Anterior cingulate cortex (tissue), 58 donors: ENCODE measurements at places on chromosomes 3 and 15.
A peak's percentile ranks its signal among the peaks of the same experiment; 100 is the strongest.

DNA sequence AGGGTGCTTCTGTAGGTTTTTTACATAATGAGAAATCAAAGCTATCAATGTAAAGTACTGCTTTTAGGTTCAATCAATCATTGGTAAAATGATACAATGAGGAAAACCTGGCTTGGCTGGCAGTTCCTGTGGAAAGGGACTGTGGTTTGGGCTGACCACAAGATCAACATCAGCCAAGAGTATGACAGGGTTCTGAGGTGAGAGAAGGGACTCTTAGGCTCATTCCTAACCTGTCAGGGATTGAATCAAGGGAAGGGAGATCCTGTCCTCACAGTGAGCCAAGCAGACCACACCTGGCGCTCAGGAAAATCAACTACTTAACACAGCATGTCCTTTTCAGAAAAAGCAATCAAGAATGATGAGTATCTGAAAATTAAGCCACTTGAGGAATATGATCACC is 111.1 kb downstream of the MAGI1 start:
- no peak for DNase-seq

- DNase-seq: peak; percentile 5
Observed at GRCh38 chr3:4493941-4494894, 1.1 kb downstream of the ITPR1 start.

GRCh38 chr3:139970526-139970925 is 35.5 kb downstream of the CLSTN2 start:
- no peak for DNase-seq

DNA sequence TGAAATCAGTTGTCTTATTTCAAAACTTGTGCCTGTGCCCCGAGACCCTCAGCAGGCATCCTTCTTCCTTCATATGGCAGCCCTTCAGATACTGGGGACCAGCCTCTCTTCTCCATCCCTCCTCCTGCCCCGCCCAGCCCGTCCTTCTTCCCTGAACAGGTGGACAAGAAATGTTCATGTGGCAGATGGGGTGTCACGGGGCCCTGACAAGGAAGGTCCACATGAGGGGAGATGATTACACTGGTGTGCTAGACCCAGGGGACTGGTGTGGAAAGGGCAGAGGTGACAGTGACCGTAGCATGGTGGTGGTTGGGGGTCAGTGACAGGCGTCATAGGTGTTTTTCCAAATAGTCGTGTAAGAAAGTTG is 150.9 kb downstream of the CHDH start:
- DNase-seq: no peak

- DNase-seq: no peak
Observed at GRCh38 chr15:71761649-71762048, 48.7 kb upstream of the NR2E3 start.

DNA sequence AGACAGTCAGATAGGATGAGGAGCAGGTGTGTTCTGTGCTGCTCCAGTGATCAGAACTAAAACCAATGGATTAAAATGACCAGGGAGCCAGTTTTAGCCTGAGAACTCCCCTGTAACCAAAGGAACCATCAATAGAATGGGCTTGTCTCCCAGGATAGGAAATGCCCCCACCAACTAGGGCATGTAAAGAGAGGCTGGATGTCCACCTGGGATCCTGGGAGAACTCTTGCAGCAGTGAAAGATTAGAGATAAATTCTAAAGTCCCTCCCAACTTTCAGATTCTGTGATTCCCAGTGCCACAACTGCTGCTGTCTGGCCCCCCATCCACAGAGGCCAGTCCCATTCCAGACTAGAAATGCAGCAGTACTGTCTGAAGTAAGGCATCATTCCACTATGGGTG is 33.8 kb downstream of the HDC start:
- no peak for DNase-seq

DNA sequence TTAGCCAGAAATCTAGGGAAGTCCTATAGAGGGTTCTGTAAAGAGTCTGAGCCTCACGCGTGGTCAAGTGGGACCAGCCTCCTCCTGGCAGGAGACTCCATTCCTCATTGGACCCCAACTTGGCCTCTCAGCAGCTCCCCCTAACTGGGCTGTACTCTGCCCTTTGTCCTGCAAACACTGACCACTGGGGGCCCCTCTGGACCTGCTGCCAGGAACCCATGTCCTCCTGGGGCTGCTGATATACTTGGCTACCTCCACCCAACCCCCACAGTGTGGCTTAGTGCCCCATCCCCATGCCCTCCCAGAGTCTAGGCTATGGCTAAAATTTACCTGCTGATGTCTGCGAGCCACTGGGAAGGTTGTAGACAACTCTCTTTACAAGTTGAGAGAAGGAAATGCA is 62.7 kb downstream of the UBP1 start:
- DNase-seq: no peak

- no peak for DNase-seq
Observed at GRCh38 chr15:25859838-25860645, 3.1 kb downstream of the ATP10A start.

DNA sequence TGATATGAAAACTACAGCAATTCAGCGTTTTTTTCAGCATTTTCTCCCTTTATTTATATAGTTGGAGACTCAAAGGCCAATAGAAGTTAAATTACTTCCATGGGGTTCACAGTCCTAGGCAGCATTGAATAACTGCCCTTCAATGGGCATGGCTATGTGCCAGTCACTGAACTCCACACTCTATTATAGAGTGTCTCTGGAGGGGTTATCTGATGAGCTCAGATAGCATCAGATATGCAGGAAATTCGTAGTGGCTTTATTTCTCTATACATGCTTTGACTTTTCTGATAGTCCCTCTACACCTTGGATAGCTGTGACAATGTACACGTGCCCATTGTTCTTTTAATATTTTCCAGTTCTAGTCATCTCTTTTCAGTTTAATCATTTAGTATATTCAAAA is 396.9 kb upstream of the CBLB start:
- no peak for DNase-seq

DNA sequence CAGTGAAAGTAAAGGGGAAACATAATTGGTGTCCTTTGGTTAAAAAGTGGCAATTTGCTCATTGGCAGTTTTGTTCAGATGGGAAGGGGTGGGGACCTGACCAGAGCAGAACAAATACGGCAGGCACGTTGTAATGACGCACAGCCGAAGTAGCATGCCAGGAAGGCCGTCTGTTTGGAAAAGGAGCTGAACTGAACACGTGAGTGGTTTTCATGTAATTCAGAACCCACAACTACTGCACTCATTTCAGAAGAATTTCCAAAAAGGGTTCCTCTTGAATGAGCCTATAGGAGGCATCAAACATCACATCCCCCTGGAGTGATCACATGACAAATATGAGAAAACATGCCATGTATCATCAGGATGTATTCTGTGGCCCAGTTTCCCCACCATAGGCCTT is 42.9 kb upstream of the LMCD1 start:
- DNase-seq: no peak

- DNase-seq: no peak
Observed at GRCh38 chr3:100780071-100780622, 70.9 kb downstream of the TFG start.

- no peak for DNase-seq
Observed at GRCh38 chr3:24686808-24687207, 192.2 kb upstream of the THRB start.

GRCh38 chr15:50257924-50258323 is 7.6 kb downstream of the HDC start:
- no peak for DNase-seq

GRCh38 chr15:38706956-38707355 is 142.3 kb upstream of the RASGRP1 start:
- DNase-seq: no peak

- no peak for DNase-seq
Observed at GRCh38 chr3:119649761-119650160, 10.6 kb downstream of the POPDC2 start.

DNA sequence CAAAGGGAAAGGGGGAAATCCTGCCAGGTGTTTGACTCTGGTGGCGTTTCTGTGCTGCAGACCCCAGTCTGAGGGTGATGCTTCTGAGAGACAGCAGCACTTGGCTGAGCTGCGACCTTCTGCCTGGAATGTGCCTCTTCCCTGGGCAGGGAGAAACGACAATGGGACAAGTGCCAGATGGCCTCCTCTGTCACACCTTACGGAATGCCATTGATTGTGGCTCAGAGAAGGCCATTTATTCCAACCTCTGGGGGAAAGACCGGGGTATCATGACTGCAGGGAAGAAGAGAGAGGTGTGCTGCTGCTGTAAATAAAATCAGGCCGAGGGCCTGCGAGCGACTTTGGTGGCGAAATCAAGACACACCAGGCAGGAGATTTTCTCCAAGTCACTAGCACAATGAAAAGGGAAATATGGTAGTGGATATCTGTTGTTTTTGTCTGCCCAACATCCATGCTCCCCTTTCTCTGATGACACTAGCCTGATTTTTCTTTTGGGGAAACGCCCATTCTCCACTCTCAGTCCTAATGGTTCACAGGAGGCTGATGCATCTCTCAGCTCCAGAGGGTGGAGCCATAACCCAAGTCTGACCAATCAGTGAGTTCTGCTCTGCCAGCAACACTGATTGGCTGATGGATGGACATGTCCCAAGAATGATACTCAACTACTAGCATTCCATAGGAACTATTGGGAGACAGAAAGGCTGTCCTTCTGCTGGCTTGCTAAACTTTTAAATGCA is 336.1 kb downstream of the FOXP1 start:
- DNase-seq: no peak

DNA sequence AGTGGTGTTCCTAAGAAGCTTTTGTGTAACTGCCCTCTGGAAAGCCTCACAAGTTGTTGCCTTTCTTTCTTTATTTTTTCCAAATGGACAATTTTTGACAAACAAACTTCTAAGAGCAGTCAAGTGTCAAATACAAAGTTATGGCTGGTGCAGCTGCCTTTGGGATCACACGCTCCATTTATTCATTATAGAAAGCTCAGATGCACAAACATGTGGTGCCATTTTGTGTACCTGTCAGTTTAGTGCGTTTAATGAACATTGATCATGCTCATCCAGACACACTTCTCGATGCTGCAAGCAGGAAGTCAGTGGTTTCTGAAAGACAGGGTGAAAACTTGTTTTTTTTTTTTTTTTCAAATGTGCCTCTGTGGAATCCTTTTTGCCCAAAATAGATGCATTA is 324.5 kb downstream of the CNTN4 start:
- no peak for DNase-seq

GRCh38 chr3:154175041-154175440 is 53.9 kb downstream of the ARHGEF26 start:
- no peak for DNase-seq

GRCh38 chr3:174440253-174440701 is 418.9 kb upstream of the NAALADL2 start:
- DNase-seq: no peak

DNA sequence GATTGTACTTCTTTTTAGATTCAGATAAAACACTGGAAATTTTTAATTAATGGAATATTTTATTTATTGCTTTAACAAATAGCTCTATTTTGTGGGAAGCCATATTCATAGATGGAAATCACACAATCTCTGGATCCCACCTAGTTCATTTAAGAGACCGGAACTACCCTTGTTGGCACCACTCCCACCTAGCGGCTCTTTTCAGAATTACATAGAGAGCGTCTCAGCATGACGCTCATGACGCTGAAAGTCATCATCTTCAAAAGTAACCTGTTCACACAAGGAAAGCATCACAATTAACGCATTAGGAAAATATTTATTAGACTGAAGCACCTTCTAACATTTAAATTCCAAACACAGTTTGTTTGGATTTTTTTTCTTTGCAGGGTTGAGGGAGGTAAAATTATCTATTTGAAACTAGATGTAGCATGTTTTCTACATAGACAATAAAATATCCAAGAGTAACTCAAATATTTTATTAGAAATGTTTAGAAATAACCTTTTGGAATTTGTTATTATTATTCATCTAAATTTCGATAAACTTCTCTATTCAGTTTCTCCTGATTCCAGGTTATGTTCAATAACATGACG is 214.9 kb upstream of the ARRDC4 start:
- DNase-seq: no peak

GRCh38 chr3:38578081-38578475 is 71.4 kb downstream of the SCN5A start:
- no peak for DNase-seq

GRCh38 chr3:56113908-56114307 is 354.4 kb downstream of the ERC2 start:
- DNase-seq: no peak
